ENCODE measurements at places on chromosomes 16 and 17.

DNA sequence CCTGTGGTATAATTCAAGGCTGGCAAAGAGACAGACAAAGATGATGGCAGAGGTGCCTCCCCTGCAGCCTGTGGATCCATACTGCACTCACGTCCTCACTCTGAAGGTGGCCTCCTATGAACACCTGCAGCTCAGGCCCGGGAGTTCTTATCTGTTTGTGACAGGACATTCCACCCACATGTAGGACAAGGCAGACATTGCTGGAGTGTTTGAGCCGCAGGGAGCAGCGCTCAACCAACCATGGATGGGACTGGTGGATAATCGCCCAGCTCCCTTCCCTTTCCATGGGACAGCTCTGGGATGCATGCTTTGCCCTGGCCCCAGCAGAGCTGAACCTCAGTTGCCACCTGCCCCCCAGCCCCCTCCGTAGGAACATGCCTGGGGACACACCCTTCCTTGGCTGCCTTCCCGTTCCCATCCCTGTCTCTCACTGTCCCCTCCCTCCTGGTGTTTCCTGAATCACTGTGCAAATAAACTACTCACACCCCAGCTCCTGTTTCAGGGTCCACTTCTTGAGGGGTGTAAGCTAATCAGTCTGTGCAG lies 22.2 kb downstream of the ITPRIPL2 start:
- no peak for DNase-seq

- DNase-seq, result no peak
Measured at GRCh38 chr17:40451420-40451819, 8.2 kb downstream of the IGFBP4 start.

DNA sequence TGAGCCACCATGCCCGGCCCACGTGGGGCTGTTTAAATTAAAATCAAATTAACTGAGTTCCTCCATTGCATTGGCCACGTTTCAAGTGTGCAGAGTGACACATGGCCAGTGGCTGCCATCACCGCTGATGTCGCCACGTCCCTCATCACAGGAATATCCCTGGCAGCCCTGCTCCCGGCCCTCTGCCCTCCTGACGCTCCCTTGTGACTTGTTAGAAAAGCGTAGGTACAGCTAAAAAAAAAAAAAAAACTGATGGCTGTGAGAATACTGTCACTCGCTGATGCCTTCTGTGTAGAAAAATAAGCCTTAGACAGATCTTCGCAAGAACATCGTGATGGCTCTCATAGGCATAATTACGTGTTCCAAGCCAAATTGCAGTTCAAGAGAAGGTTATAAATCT lies 21.7 kb downstream of the CARHSP1 start:
- DNase-seq, result no peak

DNA sequence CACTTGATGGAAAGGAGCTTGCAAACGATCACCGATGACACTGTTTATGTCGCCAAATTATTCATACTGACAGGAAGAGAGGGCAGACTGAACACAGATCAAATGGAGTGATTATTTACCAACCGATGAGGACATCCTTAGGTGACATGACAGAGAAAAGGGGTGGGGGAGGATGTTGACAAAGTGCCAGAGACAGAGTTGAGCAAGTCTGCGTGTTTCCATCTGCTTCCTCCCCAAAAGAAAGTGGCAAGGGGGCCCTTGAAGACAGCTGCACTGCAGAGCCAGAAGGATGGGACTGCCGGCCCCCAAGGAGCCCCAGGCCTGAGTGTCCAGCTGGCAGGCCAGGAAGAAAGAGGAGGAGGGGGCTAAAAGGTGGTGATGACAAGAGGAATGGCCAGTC lies 191.0 kb upstream of the RPL38 start:
- peak; percentile 56 for DNase-seq

DNA sequence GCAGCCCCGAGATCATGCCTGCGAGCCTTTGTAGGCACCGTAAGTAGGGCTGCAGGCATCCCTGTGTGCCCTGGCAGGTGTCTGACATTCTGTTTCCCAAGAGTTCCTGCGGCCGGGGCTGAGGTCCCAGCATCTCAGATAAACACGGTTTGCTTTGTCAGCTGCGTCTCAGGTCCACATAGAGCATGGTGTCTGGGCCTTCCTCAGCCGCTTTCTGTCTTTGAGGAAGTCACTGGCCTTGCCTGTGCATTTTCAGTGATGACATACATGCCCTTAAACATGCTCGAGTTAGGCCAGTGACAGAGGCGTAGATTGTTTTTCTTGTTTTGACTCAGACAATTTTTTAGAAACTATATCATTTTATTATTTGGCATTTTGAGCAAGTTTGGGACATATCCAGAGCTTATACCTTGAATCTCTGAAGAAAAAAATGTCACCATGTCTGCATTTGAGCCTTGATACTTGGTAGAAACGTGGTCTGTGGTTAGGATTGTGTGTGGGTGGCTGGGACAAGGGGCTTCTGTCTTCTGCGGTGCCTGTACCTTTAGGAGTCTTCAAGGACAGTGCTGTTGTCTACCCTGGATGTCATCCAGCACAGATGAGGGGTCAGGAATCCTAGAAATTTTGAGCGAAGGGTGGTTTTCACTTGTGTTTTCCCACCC lies 105.8 kb downstream of the SNX29 start:
- peak; percentile 20 for DNase-seq

DNA sequence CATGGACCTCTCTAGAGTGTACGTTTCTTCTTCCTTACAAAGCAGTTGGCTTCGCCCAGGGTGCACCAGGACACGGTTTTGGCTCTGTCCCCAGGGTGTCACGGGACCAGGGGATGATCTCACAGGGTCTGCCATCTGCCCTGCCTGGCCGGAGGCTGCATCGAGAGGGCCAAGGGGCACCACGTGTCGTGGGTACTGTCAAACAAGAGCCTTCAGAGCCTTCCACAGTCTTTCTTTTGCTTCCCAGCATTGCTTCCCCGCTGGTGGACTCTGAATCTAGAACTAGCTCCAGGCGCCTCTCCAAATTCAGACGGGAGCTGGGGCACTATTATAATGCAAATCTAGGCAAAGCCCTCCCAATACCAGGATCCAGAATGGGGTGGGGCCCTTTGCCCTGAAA lies 47.9 kb downstream of the MAPT start:
- DNase-seq, result no peak

GRCh38 chr16:23145186-23145585 lies 4.1 kb downstream of the USP31 start:
- DNase-seq, result no peak

DNA sequence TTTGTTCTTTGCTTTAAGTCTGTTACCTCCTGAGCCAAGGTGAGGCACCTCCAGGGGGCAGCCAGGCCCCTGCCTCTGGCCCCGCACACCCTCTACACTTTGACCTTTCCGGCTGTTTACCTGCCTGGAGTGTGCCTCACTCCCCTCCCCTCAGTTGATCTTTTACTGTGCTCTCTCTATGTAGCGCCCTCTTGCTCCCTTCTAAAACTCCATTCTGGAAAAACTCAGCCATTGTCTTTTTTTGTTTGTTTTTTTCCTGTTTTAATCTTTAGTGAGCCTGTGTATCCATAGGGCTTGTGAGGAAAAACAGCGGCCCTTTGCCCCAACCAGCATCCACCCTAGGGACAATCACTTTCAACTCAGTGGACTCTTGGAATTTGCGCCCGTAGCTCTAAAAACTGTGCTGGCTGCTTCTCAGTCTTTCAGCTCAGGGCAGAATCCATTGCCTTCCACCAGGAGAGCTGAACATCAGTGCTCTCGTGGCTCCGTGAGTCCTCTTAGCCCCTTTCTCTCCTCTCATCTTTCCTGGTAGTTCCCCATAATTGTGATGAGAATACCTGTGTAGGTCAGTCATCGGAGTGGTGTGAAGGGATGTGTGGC lies 4.3 kb downstream of the AMDHD2 start:
- no peak for DNase-seq

- no peak for DNase-seq
Measured at GRCh38 chr16:30533748-30534367, 800 bp downstream of the ZNF747 start.

DNA sequence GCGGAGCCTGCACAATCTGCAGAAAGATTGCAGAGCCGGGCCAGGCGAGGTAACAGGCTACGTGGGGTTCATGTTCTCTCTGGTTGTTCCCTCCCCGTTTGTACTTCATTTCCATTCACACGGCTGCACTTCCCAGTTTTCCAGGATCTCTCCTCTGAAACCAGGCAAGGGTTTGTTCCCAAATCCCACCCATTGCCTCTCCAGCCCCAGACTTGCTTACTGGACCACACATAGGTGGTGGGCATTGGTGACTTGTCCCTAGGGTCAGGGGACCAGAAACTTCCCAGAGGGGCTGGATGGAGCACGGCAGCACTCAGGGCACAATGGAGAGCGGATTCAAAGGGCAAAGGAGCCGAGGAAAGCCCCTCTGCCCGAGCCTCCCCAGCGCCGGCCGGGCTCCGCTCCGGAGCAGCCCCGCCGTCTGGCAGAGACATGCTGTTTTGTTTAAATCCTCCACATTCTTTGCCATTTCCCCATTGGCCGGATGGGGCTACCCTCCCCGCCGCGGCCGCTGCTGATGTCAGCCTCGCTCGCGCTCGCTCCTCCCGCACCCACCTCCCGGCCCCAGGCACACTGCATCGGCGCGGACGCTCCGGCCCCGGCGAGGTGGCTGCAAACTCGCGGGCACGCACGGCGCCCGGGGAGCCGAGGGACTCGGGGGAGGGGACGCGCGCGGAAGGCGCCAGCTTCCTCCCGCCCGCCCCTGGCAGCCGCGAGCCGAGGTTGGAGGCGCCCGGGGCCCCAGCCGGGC lies at the start of gene PITPNC1:
Gene PITPNC1, plus strand, starts transcription at position 545 of the 751 bp plus-strand sequence.
- peak; percentile 71 for DNase-seq

- DNase-seq, result no peak
Measured at GRCh38 chr16:18841833-18842525, 40.6 kb upstream of the ARL6IP1 start.

DNA sequence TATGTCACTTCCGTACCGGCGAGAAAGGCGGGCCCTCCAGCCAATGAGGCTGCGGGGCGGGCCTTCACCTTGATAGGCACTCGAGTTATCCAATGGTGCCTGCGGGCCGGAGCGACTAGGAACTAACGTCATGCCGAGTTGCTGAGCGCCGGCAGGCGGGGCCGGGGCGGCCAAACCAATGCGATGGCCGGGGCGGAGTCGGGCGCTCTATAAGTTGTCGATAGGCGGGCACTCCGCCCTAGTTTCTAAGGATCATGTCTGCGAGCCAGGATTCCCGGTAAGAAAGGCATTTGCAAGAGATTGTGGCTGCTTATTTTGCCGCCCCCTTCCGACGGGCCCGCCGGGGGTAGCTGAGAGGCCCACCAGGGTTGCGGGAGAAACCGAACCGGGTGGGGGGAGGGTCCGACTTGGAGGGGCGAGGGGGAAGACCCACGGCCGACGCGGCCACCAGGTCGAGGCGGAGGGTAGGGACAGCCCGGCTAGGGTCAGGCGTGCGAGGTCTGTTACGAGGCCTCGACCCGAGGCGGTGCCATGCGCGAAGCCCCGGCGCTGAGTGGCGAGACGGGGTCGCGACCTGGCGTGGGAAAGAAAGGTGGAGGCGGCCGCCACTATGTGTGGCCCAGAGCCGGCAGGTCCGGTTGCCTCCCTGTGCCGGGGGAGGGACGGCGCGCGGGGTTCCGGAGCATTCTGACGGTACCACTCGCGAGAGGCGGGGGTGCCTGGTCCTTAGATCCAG lies 6.7 kb upstream of the CD68 start:
- no peak for DNase-seq

DNA sequence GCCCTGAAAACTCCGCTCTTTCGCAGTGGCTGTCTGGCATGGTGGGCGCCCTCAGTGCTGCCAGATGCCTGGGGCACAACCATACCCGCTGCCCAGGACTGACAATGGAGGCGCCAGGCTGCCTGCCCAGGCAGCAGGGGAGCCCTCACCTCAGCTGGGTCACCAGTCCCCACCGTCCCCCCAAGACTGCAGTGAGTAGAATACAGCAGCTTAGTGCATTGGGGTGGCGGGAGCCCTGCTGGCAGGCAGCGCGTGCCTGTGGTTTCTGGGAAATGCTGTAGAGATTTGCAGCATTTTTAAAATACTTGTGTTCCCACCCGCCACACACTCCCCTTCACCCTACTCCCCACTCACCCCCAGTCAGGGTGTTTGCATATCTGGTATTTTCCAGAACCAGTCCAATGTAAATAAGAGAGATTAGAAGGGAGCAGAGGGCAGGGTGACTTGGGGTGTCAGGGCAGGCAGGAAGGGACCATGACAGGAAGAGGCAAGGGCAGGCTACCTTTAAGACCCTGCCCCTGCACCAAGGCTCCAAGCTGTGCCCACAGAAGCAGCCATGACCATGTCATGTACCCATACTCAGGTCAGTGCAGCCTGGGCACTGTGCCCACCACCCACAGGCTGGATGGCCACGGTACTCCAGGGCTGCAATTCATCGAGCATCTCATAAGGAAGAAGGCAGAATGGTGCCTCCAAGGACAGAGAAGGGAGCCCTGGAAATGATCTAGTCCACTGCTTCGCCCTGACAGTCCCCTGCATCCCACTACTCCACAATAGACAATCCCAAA lies 21.5 kb downstream of the MYO18A start:
- peak; percentile 15 for DNase-seq

DNA sequence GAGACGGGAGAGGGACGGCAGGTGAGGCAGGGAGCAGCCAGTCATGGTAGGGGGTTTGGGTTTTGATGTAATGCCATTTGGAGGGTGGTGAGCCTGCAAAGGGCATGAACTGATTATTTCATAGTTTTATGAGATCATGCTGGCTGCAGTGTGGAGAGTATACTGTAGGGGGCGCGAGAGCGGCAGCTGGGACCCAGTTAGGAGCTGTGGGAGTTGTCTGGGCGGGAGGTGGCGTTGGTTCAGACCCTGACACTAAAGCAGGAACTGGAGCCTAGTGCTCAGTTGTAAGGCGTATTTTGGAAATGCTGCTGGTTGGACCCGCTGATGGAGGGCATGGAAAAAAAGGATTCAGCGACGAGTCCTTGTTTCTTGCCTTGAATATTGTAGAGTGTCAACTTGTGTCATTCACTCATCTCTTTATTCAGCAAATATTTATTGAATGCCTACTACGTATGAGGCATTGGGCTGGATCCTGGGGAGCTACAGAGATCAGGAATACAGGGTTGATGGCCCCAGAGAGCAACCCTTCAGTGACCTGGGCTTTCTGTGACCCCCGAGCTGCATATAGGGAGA lies 23.7 kb upstream of the KDM8 start:
- DNase-seq, result peak; percentile 85

- DNase-seq, result no peak
Measured at GRCh38 chr16:53827741-53828140, 123.8 kb downstream of the FTO start.

DNA sequence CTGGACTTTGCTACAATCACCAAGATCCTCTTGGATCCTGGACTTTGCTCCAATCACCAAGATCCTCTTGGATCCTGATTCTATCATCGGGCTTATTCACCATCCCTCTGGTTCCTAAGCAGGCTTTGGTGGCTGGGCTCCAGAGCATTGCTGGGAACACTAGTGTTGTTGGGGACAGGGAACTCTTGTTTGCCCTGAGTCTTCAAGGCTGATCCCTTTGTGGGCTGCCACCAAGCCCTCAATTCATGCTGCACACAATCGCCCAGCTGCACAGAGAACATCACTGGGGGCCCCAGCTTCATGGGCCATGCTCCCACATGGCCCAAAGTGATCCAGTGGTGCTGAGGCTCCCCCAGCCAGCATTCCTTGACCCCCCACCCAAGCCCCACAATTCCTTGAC lies 88.3 kb downstream of the TMEM132E start:
- DNase-seq, result no peak

Measured in MV-4-11 (cell line).